ENCODE measurements at places on chromosomes 1 and 21. TPM values are rescaled to one million over a fixed set of nuclear protein-coding genes. Genes with fewer than 3 reads are reported as not detected.

RAB3B gene
- 0.05 TPM for total RNA-seq

SIM2 gene
- total RNA-seq: not detected

NUF2 gene
- 57.3 TPM for total RNA-seq

NCAM2 gene
- total RNA-seq: 0.02 TPM

RIPK4 gene
- not detected for total RNA-seq

Measured in T-helper 2 cell treated with Interferon-gamma antibody and Interleukin-4, amounts not matched to agents 100 ng/mL and 5 ng/mL, for 36 hours (primary cell).